ENCODE measurements at places on chromosomes 3 and 15. TPM values are rescaled to one million over a fixed set of nuclear protein-coding genes. Genes with fewer than 3 reads are reported as not detected.

- peak; percentile 60 for DNase-seq
- H3K4me1 ChIP-seq, result peaks cover 85% of the 10 kb centered on the region
- peaks cover 10% of the 10 kb centered on the region for H3K36me3 ChIP-seq
- no peaks in the 10 kb centered on the region for H3K27me3 ChIP-seq
- peak overlapping the region; percentile 99 for H3K27ac ChIP-seq
- H3K4me3 ChIP-seq, result peak overlapping the region; percentile 72
These were observed 41.3 kb downstream of the CMTM7 start for GRCh38 chr3:32432711-32433530.

The MAGEF1 gene
- total RNA-seq, result 13.6 TPM

GRCh38 chr3:94303897-94304296, 241.0 kb downstream of the NSUN3 start:
- no peak for DNase-seq
- no peaks in the 10 kb centered on the region for H3K36me3 ChIP-seq
- H3K27ac ChIP-seq, result no peak overlapping the region
- no peaks in the 10 kb centered on the region for H3K27me3 ChIP-seq
- H3K4me1 ChIP-seq, result no peaks in the 10 kb centered on the region

- H3K4me3 ChIP-seq, result no peak overlapping the region
- no peaks in the 10 kb centered on the region for H3K36me3 ChIP-seq
- H3K4me1 ChIP-seq, result peaks cover 18% of the 10 kb centered on the region
- DNase-seq, result peak; percentile 80
These were observed 40.4 kb downstream of the WHAMM start for GRCh38 chr15:82849556-82850512.

DNA sequence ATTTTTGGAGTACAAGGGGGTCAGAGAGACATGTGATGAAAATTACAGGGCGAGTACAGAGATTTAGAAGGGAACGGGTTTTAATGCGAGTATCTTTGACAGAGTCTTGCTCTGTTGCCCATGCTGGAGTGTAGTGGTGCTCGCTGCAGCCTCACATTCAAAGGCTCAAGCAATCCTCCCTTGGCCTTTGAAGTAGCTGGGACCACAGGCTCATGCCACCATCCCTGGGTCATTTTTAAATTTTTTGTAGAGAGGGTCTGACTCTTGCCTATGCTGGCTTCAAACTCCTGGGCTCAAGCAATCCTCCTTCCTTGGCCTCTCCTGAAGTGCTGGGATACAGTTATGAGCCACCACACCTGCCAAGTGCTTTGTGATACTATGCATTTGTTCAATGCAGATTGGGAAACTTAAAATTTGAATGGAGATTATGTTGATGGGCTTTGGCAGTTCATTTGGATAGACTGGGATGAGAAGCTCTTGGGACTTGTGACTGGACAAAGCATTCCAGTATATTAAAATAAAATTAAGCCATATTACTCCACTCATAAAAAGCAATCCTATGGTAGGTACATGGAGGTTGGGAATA, 4.0 kb upstream of the LMLN start:
- no peak overlapping the region for H3K4me3 ChIP-seq
- peaks cover 71% of the 10 kb centered on the region for H3K36me3 ChIP-seq
- H3K27me3 ChIP-seq, result no peaks in the 10 kb centered on the region
- H3K27ac ChIP-seq, result peak overlapping the region; percentile 59

GRCh38 chr3:13703071-13703470, 154.1 kb downstream of the FBLN2 start:
- no peak overlapping the region for H3K4me3 ChIP-seq
- no peak for DNase-seq
- no peak overlapping the region for H3K27ac ChIP-seq
- H3K27me3 ChIP-seq, result peaks cover 15% of the 10 kb centered on the region
- H3K36me3 ChIP-seq, result no peaks in the 10 kb centered on the region
- no peaks in the 10 kb centered on the region for H3K4me1 ChIP-seq

The CAPN3 gene
- total RNA-seq, result 2.1 TPM
